Immature natural killer cell (primary cell): ENCODE measurements at places on chromosomes 11 and 22. TPM values are rescaled to one million over a fixed set of nuclear protein-coding genes. Genes with fewer than 3 reads are reported as not detected.

DNA sequence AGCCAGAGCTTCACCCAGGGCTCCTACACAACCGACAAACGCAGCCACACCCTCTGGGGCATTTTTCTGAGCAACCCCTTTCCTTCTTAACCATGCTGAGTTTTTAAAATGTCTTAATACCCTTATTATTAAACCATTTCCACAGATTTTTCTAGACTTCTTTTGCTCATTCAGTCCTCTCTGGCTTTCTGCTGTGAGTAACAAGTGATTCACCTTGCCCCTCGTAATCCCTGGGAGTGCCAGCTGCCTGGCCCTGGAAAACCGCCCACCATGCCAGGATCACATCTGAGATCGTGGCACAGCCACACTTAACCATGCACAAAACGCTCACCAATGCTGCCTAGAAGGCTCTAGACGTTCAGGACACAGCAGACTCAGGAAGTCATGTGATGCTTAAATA is 25.4 kb downstream of the YPEL1 start:
- DNase-seq: no peak

DNA sequence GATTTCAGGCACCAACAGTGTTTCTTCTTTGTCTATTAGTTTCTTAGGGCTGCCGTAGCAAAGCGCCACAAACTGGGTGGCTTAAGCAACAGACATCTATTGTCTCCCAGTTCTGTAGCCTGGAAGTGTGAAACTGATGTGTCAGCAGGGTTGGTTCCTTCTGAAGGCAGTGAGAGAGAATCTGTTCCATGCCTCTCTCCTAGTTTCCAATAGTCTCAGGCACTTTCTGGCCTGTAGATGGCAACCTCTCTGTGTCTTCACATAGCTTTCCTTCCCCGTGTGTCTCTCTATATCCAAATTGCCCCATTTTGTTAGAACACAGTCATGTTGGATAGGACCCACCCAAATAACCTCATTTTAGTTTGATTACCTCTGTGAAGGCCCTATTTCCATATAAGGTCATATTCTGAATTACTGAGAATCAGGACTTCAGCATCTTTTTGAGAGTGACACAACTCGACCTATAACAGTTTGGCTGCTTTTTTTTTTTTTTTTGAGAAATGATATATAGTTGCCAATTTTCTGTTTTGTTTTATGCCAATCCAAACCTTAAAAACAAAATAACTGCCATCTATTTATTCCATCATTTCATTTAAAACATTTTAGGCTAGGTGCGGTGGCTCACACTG is 108.2 kb downstream of the SLC36A4 start:
- no peak for DNase-seq

DNA sequence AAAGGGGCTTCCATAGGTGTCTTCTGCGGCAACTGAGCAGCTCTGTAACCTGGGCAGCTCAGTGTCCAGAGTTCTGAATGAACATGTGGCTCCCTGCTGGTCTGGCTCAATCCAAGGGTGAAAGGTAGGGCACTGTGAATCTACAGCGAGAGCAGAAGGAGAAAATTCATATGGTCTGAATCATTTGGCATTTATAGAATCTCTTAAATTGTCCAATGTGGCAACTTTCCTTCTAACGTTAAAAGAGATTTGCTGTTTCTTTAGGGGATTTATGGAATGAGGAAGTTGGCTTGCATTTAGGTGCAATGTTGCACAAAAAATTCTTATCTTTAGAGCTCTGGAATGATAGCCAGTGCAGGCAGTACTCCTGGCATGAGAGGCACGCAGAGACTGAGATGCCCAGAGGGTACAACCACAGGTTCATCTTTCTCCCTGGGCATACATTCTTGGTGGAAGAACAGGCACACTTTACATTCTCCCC is 17.0 kb downstream of the ATXN10 start:
- no peak for DNase-seq

DNA sequence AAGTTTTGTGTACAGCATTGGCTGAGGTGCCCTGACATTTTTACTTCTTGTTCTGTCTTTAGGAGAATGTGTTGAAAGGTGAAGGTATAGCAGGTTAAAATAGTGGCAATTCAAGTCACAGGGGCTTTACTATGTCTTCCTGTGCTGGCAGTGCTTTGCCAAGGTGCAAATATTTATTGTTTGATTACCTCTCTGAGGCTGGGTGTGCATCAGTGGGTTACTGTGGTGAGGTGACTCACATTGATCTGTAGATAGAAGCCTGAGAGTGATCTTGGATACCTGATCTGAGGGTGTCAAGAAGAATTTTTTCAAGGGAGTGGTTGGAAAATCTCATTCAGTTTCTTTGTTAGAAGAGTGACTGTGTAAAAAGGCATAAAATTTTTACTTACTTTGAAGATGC is 90.0 kb downstream of the ARHGAP42 start:
- no peak for DNase-seq

- DNase-seq: no peak
Observed at GRCh38 chr22:34403667-34404066, 483.4 kb upstream of the LARGE1 start.

GRCh38 chr22:27487600-27488452 is 313.7 kb downstream of the MN1 start:
- DNase-seq: no peak

DNA sequence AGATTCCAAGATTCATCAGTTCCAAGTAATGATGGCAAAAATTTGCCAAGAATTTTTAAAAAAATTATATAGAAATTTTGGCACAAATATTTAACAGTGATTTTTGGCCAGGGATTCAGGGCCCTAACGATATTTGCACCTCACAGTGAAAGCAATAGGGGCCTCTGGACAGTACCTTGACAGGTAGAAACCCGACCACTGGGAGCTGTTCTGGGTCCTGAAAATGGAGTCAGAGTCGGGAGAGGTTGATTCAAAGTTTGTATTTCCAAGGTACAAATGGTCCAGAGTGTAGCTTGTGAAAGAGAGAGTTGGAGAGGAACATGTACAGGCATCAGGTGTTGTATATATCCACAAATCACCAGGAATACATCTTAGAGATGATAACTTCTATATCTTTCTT is 41.6 kb downstream of the MRGPRX2 start:
- no peak for DNase-seq

GRCh38 chr22:29482726-29483125 is 2.7 kb downstream of the NEFH start:
- DNase-seq: no peak

The CCDC87 gene
- not detected for polyA plus RNA-seq

DNA sequence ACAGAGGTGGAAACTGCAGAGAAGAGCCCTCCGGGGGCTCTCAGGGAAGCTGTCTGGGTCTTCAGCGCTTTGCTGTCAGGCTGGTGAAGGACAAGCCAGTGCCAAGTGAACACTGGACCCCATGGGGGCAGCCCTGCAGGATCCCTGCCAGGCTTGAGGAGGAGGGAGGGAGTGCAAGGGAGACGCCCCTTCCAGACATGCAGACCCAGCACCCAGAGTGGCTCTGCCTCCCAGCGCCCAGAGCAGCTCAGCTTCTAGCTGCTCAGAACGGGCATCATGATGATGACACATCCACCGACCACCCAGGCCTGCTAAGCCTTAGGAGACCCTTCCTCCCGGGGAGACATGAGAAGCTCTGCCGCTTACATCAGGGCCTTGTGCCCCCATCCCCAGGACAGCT is 39.7 kb downstream of the TBX1 start:
- DNase-seq: no peak

The RASSF10 gene
- not detected for polyA plus RNA-seq

- no peak for DNase-seq
Observed at GRCh38 chr11:122159861-122160260, 43.8 kb upstream of the BLID start.
